ENCODE measurements at places on chromosomes 1 and 21.

- no peak for DNase-seq
These were observed 164.1 kb upstream of the POGK start for GRCh38 chr1:166675213-166675612.

GRCh38 chr1:167462341-167462740, 56.0 kb downstream of the CD247 start:
- DNase-seq, result no peak

DNA sequence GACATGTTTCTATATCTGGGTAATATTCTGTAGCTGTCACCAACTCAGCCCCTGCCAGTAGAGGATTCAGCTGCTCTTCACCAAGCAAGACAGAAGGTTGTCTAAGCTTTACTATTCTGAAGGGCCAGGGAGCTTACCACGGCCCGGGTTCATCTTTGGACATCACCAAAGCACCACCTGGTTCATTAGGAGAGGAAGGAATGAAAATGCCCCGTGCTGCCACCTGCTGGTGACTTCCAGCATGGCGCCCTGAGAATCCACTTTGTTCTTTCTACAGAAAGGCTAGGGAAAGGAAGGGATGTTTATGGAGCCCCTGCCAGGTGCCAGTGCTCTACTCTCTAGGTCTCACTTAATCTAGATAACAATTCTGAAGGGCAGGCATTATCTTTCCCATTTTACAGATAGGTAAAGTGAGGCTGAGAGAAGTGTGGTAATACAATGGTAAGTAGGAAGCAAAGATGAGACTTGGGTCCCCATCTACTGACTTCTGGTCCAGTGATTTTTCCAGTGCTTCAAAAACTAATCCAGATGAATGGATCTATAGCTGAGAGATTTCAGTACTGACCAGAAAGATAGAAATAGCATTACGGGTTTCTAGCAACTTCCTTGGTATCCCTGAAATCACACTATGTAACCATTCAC, 79.5 kb downstream of the BEND5 start:
- no peak for DNase-seq

- no peak for DNase-seq
These were observed 1.9 kb upstream of the SAMD13 start for GRCh38 chr1:84299536-84300170.

DNA sequence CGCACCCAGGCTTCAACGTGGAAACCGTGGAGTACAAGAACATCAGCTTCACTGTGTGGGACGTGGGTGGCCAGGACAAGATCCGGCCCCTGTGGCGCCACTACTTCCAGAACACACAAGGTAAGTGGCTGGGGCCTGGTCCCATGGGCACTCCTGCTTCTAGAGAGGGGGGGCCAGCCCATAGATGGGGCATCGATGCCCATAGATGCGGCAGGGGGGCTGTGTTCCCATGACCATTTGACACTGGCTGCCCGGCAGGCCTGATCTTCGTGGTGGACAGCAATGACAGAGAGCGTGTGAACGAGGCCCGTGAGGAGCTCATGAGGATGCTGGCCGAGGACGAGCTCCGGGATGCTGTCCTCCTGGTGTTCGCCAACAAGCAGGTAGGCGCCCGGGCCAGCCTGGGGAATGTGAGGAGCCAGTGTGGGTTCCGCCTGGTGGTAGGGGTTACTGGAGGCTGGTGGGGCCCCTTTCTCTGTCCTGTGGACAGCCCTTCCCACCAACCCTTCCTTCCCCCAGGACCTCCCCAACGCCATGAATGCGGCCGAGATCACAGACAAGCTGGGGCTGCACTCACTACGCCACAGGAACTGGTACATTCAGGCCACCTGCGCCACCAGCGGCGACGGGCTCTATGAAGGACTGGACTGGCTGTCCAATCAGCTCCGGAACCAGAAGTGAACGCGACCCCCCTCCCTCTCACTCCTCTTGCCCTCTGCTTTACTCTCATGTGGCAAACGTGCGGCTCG, 5.6 kb downstream of the C1orf35 start:
- DNase-seq, result no peak

- DNase-seq, result no peak
These were observed 148.0 kb upstream of the ZRANB2 start for GRCh38 chr1:71228742-71229365.

DNA sequence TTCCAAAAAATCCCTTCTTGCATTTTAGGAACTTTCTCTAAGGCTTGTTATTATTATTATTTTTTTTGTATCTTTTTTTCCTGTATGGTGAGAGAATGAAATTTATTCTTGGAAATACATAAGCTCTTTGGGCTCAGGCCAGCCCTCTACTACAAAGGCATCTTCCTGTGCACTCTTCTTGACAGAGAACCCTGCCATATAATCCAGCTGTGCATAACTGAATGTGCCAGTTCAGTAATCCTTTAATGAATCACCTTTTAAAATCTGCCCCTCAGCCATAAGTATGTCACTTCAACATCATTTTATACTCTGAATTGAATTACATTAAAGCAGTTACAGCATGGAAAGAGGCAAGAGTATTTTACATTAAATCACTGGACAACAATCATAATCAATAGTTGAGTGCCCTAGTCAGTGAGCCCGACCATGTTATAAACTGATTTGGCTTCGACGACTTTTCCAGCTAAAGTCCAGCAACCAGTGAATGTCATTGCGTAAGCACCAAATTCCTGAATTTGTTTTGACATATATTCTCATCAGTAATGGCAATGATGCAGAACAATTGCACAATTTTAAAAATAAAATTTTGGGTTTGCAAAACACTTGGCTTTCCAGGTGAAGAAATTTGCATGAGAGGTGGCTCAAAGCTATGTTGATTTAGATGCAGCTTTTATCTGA, 59.2 kb upstream of the KCNK2 start:
- no peak for DNase-seq
